ENCODE measurements at places on chromosomes 11 and 22. TPM values are rescaled to one million over a fixed set of nuclear protein-coding genes. Genes with fewer than 3 reads are reported as not detected.

MDK gene
- total RNA-seq = 4,339 TPM

ROBO3 gene
- 7.1 TPM for total RNA-seq

INS gene
- total RNA-seq = not detected

MUC5AC gene
- total RNA-seq = not detected

TTC36 gene
- 8.2 TPM for total RNA-seq

ARFIP2 gene
- 52.7 TPM for total RNA-seq

GRM5 gene
- total RNA-seq = not detected

OR2AT4 gene
- not detected for total RNA-seq
